Hindlimb muscle (tissue), 1 donor: ENCODE measurements at places on chromosomes 2 and 18. TPM values are rescaled to one million over a fixed set of nuclear protein-coding genes. Genes with fewer than 3 reads are reported as not detected.

DNA sequence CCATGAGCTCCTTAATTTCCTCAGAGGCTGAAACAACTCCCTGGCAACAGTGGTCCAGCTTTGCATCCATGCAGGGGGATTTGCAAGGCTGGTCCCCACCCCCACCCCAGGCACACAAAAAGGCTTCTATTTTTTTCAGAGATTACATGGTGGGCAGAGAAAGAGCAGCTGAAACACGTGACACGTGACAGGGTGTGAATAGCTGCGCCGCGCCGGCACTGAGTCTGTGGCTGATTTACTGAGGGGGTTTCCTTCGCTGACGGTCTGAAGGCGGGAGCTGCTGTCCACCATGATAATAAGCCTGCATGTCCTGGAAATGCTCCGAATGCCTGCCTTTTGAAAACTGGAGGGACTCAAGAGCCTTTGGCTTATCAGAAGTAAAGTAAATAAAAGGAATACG lies 50.7 kb upstream of the APCDD1 start:
- no peak for DNase-seq

The COL3A1 gene
- polyA plus RNA-seq = 5,984 TPM

The MTCL1 gene
- polyA plus RNA-seq = 26.1 TPM

The ARHGAP15 gene
- polyA plus RNA-seq = 7.3 TPM

GRCh38 chr2:69482471-69482870 lies 45.2 kb upstream of the NFU1 start:
- no peak for DNase-seq

The ANKRD62 gene
- not detected for polyA plus RNA-seq
